Stimulated activated CD4-positive, alpha-beta T cell treated with anti-CD3 and anti-CD28 coated beads, Interleukin-12 subunit alpha, Interleukin-12 subunit beta, amount 100 ng/mL, for 48 hours (primary cell): ENCODE measurements at places on chromosomes 4 and X.

GRCh38 chr4:119536572-119537528 lies 91.8 kb downstream of the PDE5A start:
- DNase-seq: no peak

DNA sequence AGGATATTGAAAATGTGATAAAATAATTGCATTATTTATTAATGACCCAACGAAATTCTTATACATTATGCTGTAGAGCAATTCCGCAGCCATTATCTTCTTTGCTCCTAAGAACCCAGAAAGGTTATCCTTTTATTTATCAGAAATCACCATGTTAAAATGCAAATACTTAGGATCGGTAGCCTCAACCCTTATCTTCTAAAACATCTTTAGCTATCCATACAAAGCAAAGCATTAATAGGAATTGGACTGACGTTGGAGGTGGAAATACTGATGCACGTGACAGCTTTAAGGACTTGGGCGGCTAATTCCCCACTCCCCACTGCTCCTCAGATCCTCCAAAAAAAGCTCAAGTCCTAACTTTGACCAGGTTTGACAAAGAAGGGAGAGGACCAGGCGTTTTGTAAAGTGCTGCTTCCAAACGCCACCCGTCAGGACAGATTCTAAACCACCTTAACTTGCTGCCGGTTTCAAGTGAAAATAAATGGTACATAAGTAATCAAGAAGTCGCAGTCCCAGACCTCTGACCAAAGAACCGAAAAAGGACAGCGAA lies 539 bp upstream of the SPCS3 start:
- DNase-seq: no peak

DNA sequence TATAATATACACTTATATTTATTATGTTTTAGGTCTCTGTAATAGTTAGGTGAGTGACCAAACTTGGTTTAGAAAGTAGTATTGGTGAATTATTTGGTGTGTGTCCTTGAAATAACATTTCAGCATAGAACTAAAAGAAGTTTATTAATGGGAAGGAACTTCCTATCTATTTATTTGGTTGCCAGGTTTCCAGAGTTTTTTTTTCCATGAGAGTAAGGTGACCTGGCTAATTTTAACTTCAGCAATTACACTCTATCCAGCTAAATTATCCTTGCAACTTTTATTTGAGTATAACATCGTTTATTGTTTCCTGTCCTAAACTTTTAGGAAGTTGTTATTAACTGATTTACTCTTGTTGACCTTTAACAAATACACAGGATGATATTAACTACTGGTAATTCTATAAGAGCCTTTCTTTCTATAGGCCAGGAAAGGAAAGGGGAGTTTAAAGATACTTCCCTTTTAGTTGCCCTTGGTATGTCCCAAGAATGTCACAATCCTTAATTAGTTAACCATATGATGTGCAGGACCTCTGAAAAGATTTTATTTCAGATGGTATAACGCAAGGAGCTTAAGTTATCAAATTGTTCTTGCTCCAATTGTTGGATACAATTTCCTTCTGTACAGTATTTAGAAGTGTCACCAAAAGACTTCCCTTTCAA lies 18.9 kb downstream of the PRDM8 start:
- no peak for DNase-seq

DNA sequence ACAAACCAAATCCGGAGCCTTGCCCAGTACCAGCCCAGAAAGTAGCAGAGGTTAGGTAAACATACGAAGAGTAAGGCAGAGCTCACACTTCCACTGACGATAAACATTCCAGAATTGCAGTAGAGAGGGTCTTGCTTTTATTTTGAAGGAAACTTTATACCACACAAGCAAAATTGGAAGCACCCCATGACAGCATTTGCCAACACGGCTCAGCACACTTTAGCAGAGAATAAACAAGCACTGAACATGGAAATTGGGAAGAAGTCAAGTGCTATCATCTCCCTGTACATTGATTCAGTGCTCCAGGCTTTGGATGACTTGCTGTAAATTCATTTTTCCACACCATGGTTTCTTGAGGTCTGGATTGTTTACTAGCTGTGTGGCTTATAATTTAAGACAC lies 160.7 kb upstream of the FAM47C start:
- DNase-seq: no peak

DNA sequence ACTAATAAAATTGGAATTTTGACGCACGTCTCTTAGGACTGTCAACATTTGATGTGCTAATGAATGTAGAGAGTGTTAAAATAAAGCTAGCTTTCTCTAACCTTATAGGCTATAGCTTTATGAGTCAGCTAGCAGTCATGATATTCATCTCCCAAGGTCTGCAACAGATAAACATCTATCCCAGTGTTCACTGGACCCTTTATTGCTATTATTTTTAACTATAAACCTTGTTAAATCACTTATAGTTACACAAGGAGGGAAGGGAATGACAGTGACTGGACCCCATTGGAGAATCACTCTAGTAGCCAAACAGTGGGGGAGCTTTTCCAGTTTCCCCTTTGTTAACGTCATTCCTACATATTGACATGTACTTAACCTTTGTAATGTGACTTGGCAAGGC lies 67.9 kb upstream of the SHISA3 start:
- DNase-seq: no peak

GRCh38 chr4:154625971-154626370 lies 13.5 kb upstream of the FGG start:
- DNase-seq: no peak
